ENCODE measurements at places on chromosomes 16 and 17. TPM values are rescaled to one million over a fixed set of nuclear protein-coding genes. Genes with fewer than 3 reads are reported as not detected.

Gene OTOP3
- total RNA-seq, result not detected

Gene C16orf74
- 7.3 TPM for total RNA-seq

Gene VASN
- 273 TPM for total RNA-seq

Gene ANKFN1
- not detected for total RNA-seq
